ENCODE measurements at places on chromosomes 13 and 19.

DNA sequence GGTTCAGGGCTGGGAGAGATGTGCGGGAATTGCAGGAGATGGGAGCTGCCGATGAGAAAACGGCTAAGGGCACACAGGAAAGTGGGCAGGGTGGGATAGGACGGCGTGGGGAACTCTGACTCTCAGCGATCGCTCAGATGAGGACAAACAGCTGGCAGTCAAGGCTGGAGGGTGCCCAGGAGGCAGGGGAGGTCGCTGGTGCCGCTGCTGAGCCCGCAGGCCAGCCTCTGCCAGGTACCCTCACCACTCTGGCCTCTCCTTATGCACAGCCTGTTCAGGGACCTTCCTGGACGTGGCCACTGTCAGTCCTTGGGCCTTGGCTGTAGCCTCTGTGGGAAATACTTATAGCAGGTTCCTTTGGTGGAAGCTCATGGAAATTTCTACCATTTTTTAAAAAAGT, 308.6 kb downstream of the TEX29 start:
- DNase-seq = no peak

GRCh38 chr13:46586751-46587514, 34.0 kb downstream of the LRCH1 start:
- no peak for DNase-seq

GRCh38 chr13:48315969-48316650, 12.6 kb downstream of the RB1 start:
- no peak for DNase-seq

- DNase-seq = no peak
These were observed 20.1 kb downstream of the GPR18 start for GRCh38 chr13:99237981-99238662.

- DNase-seq = no peak
These were observed 41.9 kb upstream of the SPATA13 start for GRCh38 chr13:24118576-24118975.

GRCh38 chr13:102873653-102874052, 27.8 kb downstream of the ERCC5 start:
- DNase-seq = no peak

- peak; percentile 90 for DNase-seq
These were observed 643 bp downstream of the SLC7A1 start for GRCh38 chr13:29594710-29595379.

- no peak for DNase-seq
These were observed 25.4 kb downstream of the LYL1 start for GRCh38 chr19:13077240-13077639.

DNA sequence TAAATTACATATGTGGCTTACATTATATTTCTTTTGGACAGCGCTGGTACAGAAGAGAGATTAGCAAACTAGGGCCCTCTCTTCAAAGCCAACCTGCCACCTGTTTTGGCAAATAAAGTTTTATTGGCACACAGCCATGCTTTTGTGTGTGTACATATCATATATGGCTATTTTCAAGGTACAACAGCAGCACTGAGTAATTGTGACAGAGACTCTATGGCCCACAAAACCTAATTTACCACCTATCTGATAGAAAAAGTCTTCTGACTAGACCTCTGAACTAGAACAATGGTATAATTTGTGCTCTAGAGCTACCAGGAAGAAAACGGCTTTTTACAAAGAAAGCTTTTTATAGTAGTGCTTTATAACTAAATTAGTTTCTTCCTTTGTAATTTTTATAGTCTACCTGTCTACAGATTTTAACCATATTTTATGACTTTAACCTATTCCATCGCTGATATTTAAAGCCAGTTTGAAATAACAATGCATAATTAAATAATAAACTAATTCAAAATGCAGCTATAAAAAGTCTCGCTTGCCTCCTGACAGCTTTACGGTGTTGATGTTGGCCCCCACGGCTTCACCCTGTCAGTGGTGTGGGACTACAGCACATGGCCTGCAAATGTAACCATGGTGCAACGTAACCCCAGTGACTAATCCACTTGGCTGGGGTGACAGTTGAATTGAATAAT, 17.7 kb upstream of the DPY19L3 start:
- DNase-seq = no peak

DNA sequence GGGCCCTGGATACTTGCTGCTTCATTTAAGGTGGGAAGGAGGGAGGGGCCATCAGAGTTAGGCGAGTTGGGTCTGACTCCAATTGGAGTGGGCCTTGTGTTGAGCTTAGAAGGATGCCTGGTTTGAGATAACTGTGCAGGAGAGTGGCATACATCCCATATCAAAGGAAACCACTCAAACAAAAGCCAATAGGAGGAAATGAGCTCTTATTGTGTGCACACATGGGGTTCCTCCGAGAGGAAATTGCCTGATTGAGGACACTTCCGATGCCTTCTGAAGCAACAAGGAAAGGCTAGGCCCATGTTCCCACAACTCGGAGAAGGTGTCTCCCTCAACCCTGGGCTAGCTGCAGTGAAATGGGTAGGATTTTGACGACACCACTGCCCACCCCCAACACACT, 19.6 kb downstream of the MBNL2 start:
- no peak for DNase-seq
